ENCODE measurements at places on chromosomes 7 and 10.

DNA sequence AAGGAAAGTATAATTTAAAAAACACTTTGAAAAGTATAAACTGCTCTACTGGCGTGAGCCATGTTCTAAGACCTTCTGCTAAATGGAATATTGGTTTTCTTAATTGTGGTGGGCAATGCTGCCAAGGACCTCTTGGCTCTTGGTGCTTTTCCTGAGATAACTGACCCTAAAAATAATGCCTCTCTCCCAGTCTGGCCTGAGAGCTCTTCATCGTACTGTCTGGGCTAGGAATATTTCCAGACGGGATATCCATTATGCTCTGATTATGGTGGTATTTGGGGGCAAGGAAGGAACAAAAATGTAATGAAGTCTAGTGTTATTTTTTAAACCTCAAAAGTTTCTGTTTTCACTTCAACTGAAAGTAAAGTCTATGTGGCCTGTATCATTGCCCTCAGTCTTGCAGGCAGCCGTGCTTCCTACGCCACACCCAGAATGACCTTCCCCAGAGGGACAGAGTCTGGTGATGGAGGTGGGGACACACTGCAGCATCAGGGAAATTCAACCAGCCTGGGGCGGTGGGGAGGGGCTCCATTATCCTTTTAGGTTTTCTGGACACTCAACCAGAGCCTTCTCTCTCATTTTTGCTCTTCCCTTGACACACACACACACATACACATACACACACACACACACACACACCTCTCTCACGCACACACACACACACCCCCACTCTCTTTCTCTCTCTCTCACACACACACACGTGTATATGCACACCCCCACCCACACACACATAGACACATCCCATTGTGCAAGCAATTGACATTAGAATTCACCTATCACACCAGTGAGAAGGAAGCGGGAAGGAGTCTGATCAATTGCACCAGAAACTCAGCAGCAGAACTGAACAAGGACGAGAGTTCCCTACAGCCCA lies 99.6 kb downstream of the LRRC18 start:
- no peak for DNase-seq

GRCh38 chr7:45638916-45639315 lies 64.7 kb downstream of the ADCY1 start:
- DNase-seq, result no peak

DNA sequence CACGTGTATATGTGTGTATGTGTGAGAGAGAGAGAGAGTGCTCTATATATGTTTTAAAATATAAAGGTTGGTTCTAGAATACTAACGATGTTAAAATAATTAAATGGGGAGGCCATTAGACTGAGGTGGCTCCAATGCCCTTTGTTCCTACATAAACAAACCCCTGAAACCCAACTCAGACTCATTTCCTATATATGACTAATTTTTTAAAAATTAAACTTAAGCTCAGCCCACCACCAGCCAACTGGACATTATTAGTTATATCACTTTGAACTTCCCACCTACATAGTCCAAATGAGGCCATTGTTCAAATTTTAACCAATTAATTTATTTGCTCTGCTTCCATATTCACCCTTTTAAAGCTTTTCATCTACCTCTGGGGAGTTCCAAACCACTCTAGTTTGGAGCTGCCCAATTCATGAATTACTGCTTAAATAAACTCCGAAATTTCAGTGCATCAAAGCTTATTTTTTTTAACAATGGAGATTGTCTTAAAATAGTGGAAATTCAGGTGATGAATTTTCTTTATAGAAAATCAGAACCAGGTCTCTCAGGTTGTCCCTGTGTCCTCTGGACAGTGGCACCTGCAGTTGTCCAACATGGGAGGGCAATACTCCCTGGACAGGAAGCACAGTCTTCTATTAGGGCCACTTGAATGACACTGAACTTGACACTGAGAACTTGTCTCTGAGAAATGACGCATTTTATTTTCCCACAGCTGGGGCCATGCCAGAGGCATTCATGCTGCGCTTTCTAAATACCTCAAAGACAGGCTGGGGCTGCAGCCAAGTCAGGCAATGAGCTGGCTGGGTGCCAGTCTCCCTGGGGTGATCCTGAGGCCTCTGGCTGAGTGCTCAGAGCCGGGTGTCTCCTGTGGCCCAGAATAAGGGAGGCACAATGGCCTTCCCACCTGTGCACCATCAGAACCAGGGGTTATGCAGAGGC lies 109.5 kb upstream of the TMEM72 start:
- no peak for DNase-seq

GRCh38 chr10:45249978-45250693 lies 65.3 kb downstream of the OR13A1 start:
- DNase-seq, result no peak

GRCh38 chr10:49612513-49613164 lies 1.2 kb upstream of the CHAT start:
- DNase-seq, result no peak

- DNase-seq, result no peak
These were observed 30.4 kb upstream of the LRRC18 start for GRCh38 chr10:48970046-48970445.

DNA sequence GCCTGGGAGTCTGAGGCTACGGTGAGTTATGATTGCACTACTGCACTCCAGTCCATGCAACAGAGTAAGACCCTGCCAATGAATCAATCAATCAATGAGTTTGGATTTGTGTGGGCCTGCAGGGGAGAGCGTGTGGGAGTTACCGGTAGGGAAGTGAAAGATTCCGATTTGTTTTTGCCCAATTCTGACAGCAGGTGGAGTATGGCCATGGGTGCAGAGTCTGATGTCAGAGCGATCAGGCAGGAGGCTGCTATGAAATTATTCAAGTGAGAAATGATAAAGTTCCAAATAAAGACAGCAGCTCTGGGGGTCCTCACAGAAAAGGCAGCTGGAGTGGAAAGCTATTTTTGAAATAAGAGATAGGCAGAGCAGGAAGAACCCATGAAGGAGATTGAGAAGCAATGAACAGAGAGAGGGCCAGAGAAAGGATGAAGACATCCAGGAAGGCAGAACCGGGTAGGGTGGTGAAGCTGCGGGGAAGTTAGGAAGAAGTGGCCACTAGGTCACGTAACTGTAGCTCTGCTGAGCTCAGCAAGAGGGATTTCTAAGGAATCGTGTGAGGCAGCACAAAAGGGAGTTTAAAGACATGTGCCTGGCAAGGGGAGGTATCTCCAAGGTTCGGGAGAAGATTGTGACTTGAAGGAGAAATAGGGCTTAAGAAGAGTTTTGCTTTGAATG lies 93.7 kb upstream of the NMT2 start:
- DNase-seq, result no peak

DNA sequence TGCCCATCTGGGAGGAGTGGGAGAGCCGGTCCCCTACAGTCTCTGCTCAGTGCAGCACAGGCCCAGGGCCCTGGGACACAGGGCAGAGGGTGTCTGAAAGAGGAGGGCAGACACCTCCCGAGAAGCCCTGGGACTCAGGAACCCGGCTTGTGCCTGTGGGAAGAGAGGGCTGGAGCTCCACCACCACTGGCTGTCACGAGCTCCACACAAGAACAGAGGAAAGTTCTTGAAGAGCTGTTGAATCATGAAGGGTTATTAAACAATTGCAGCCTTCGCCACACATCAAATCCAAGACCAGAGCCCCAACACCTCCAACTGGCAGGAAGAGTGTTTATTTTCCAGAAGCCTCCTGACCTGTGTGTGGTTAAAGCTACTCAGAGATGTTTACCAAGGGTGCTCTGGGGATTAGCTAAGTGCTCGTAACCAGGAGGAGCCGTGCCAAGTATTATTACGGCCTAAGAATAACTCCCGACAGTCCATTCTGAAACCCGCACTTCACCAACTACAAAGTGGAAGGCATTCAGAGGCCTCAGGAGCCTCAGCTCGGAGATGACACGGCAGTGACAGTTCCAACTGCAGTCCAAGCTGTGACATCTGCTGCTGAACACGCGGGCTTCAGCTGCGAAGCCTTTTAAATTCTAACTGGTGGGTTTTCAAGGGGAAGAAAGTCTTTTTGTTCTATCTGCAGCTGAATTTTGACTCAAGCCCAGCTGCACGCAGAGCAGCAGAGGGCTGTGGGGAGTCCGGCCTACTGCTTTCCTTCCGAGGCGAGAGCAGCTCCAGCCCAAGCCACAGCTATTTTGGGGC lies 75.1 kb downstream of the MAD1L1 start:
- no peak for DNase-seq
